Mucosa of descending colon (tissue), 3 donors: ENCODE measurements at places on chromosomes 2 and 18.

- no peak for DNase-seq
Measured at GRCh38 chr18:50518787-50519546, 40.9 kb upstream of the MAPK4 start.

DNA sequence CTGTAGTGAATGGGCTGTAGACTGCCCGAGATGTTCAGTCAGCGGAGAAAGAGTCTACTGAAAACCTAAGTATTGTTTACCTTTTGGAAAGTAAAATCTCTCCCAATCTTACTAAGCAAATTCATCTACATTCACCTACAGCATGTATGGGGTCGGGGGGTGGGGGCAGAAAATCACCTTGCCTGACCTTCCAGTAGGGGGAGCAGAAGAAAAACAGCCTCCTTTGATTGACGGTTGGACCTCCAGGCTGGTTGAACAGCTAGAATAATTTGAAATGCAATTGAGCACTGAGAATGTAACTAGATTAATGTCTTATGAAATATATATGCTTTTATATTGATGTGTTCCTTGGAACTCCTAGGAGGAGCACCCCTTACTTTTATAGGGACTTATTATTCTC is 10.0 kb downstream of the LRATD1 start:
- no peak for DNase-seq

GRCh38 chr18:47604021-47604420 is 326.4 kb downstream of the SMAD2 start:
- DNase-seq = no peak

- no peak for DNase-seq
Measured at GRCh38 chr18:9941660-9942059, 27.8 kb downstream of the VAPA start.

- DNase-seq = no peak
Measured at GRCh38 chr18:62368100-62368499, 43.0 kb downstream of the TNFRSF11A start.
